Gastroesophageal sphincter (tissue), 4 donors: ENCODE measurements at places on chromosomes 11 and 22. TPM values are rescaled to one million over a fixed set of nuclear protein-coding genes. Genes with fewer than 3 reads are reported as not detected.

DNA sequence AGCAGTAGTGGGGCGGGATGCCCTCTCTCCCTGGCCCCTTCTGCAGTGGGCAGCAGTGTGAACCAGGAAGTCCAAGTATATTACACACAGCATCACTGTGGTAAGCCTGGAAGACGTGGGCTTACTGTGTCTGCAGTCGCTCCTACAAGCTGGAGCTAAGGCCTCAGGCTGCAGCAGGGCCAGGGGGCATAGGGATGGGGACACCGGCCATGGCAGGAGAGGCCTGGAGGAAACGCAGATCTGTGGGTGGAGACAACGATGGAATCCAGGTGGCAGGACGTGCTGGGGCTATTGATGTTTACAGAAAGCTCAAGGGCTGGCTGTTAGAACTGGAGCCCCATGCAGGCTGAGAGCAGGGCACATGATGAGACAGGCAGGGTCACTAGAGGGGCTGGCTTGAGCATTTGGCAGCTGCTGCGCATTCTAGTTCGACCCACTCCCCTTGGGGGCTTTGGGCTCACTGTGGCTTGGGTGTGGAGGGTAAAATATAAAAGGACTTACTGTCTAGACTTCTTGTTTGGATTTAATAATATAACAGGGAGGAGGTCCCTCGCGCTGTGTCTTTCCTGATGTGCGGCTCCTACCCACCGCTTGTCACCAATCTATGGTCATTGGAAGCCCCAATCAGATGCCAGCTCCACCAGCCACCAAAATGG lies 539.5 kb downstream of the TBC1D22A start:
- no peak for ATAC-seq

Gene LAYN
- total RNA-seq, result 29.8 TPM

DNA sequence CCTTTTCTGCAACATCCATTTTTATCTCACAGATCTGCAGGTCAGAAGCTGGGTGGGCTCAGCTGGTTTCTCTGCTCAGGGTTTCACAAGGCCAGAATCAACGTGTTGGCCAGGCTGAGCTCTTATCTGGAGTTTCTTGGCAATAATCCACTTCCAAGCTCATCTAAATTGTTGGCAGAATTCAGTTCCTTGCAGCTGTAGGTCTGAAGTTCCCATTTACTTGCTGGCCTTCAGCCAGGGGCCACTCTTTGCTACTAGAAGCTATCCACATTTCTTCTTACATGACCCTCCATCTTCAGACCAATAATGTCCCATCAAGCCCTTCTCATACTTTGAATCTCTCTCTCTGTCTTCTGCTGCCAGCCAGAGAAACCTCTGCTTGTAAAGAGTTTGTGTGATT lies 103.5 kb downstream of the WNT11 start:
- no peak for ATAC-seq

DNA sequence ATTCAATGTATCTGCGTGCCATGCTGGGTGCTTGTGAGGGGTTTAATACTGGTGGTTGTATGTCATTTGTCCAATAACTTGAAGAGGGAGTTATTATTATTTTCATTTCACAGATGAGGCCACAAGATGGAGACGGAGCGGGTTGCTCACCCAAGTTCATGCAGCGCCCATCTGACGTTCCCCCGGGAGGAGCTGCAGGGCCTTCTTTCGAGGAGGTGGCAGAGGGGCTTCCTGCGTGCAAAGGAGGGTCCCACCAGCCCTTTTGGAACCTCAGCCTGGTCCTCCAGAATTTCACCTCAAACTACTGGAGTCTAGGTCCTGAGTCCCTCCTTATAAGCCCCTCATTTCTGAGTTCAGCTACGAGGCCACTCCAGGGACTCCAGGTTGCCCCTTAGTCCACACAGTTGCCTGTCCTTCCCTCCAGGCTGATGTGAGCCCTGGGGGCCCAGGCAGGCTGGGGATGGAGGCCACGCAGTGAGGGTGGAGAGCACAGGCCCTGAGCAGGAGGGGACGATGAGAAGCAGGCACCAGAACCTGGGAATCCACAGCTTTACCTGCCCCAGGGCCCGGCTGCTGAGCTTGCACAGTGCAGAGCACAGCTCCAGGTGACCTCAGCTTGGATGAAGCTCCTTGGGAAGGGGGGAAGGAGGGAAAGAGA lies 2.9 kb upstream of the VSIG10L2 start:
- ATAC-seq, result no peak
